Activated CD4-positive, alpha-beta T cell treated with anti-CD3 and anti-CD28 coated beads, Interleukin-2, amount 50 U/mL, for 24 hours (primary cell): ENCODE measurements at places on chromosomes 11 and 22.

- no peak for DNase-seq
Measured at GRCh38 chr11:11313426-11313825, 39.6 kb downstream of the CSNK2A3 start.

- no peak for DNase-seq
Measured at GRCh38 chr11:117997823-117998579, 11.8 kb downstream of the IL10RA start.

- no peak for DNase-seq
Measured at GRCh38 chr11:86274999-86275398, 27.0 kb upstream of the HIKESHI start.

DNA sequence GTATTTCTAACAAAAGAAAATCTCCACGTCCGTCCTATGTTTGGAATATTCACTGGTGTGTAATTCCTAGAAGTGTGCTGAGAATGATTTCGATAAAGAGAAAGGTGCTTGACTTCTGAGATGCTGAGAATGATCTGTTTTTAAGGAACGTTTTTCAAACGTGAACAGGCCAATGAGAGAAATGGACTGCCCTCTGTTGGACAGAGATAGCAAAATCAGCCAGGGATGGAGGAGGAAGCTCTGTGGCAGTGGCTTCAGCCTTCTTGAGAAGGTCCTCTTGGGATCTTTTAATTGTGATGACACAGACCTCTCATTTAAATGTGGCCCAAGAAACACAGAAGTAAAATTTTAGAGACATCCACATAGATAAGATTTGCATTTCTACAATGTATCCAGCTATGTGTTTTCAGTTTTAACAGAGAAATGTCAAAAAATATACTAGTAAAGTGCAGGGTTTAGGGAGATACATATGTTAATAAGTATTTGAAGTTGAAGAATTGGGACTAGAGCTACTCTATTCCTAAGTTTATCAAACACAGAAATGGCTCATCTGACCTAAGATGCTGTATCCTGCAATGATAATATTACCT lies 84.0 kb upstream of the RCN1 start:
- no peak for DNase-seq

DNA sequence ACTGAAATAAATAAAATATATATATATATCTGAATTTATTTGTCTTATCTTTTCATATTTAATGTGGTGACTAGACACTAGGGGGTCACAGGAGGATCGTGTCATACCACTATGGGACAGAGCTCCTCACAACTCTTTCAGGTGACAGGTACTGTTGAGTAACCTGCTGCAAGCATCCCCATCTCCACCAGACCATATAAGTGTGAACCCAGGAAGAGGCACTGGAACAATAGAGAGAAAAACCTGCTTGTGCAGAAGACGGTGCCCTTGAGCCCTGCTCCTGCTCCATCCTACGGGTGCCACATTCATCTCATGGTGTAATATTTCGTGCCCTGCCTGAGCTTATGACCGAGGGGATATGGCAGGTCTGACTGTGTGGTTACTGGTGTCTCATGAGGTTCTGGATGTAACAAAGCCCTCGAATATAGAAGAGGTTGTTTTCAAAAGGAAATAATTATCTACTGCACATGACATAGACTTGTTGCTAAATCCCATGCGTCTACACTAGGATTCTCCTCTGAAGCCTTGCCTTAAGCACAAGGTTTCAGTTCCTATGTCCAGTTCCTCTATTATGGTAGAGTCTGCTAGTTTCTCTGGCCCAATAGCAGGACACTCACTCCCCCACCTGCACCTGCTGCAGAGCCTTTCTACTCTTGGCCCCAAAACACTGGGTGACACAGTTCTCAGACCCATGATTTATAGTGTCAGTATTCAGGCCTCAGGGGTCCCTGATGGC lies 70.4 kb downstream of the GGTLC2 start:
- DNase-seq: no peak

- DNase-seq: no peak
Measured at GRCh38 chr11:95297680-95298452, 66.9 kb upstream of the SESN3 start.

DNA sequence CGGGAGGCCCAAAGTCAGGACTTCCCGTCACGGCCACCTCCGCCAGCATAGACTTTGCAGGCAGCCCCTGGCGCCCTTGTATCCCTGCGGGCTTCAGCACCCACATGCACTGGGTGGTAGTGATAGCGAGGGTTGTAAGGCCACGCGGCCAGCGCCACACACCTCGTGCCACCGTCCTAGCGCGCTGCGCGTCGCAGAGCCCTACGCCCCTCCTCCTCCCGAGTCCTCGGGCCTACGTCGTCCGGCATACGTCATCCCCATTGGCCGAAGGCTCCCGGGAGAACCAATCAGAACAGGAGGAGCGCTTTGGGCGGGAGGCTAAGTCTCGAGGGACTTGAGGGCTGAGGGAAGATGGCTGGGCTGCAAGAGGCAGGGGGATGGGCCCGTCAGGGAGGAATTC lies 1.3 kb upstream of the BTBD18 start:
- DNase-seq: no peak

- DNase-seq: no peak
Measured at GRCh38 chr22:29163808-29164207, 41.9 kb upstream of the EMID1 start.

GRCh38 chr11:115555336-115556090 lies 51.3 kb upstream of the CADM1 start:
- no peak for DNase-seq

DNA sequence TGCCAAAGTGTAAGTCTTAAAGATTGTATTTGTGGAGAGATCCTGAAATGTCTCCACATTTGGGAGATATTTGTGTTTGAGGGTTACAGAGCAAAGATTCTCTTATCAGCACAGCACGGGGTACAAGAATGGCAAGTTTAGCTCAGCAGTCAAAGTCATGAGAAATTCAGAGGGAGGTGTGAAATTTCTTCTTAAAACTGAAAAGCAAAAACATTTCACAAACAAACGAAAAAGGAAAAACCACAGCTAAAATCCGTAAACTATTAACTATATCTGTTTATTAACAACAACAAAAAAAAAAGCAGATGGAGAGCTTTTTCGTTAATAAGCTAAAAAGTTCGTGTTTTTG lies 40.9 kb upstream of the ETS1 start:
- no peak for DNase-seq

GRCh38 chr11:112794331-112794846 lies 166.8 kb upstream of the NCAM1 start:
- DNase-seq: no peak

DNA sequence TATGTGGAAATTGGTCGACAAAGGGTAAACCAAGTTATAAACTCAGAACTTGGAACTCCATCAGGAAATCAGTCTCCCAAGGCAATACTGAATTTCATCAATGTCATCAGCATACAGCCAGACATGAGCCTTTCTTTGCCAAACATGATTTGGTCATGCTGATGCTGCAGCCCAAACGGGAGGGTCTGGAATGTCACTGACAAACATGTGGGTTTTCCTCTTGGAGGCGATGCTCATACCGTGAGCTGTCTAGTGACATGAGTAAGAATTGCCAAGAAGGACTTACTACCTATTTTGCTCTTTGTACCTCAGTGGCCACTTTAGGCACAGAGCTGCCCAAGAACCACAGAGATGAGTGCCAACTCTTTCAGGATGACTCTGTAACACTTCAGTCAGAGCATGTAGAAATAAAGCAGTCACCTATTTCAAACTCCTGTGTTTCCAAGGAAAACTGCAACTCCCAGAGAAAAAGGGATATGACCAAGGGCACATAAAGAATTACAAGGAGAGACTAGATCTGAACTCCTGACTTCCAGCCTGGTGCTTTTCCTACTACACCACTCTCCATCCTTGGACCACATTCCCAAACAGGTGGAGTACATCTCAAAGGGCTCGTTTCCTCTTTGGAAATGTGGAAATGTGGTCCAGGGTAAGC lies 24.3 kb upstream of the MRGPRX2 start:
- DNase-seq: no peak

GRCh38 chr11:14101388-14101787 lies 138.9 kb downstream of the SPON1 start:
- DNase-seq: no peak

GRCh38 chr22:37202716-37203115 lies 9.6 kb downstream of the SSTR3 start:
- no peak for DNase-seq

DNA sequence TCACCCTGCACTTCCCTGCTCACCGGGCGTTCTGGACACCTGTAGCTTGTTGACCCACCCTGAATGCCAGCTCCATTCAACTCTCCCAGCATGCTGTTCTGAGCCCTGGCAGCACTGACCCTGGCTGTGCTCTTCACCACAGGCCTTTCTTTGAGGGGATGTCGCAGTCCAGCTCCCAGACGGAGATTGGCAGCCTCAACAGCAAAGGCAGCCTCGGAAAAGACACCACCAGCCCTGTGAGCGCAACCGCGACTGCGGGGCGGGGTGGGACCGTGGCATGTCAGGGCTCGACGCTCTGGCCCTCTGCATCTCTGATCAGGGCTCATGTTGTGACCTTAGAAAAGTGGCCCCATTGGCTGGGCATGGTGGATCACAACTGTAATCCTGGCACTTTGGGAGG lies 47.4 kb upstream of the RAB1B start:
- DNase-seq: no peak

GRCh38 chr22:29816980-29817379 lies 21.1 kb downstream of the ASCC2 start:
- DNase-seq: no peak

- no peak for DNase-seq
Measured at GRCh38 chr22:34390400-34390799, 470.1 kb upstream of the LARGE1 start.

GRCh38 chr11:10653946-10654810 lies 39.4 kb downstream of the IRAG1 start:
- DNase-seq: peak; percentile 30

DNA sequence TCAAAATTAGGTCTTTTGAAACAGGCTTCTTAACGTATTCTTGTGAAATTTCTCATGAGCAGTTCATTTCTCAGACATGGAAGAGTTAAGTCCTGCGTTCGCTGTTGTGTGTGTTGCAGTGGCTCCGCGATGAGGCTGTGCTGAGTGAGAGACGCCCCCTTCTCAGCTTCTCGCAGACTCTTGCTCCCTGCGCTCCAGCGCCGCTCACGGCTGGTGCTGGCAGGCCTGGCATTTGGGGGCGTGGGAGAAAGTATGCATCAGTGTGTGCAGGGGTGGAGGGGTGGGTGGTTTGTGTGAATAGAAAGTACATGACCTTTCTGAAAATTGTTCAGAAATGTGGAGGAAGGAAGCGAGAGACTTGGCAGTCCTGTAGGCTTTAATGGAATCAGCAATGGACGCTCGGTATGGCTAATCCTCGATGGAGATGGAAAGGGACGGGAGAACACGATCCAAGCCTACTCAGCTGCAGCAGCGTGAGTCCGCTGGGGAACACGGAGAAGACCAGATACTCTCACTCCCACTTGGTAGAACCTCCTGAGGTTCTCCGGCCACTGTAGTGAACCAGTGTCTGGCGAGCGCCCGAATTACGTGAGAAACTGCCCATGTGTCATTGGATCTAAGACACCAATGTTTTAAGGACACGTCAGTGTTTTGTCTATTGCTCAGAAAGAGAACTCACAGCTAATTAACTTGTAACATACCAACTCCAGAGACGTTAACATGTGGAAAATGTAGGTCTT lies 5.9 kb downstream of the TAB1 start:
- peak; percentile 5 for DNase-seq

GRCh38 chr11:117772360-117772759 lies 24.7 kb downstream of the DSCAML1 start:
- DNase-seq: no peak

DNA sequence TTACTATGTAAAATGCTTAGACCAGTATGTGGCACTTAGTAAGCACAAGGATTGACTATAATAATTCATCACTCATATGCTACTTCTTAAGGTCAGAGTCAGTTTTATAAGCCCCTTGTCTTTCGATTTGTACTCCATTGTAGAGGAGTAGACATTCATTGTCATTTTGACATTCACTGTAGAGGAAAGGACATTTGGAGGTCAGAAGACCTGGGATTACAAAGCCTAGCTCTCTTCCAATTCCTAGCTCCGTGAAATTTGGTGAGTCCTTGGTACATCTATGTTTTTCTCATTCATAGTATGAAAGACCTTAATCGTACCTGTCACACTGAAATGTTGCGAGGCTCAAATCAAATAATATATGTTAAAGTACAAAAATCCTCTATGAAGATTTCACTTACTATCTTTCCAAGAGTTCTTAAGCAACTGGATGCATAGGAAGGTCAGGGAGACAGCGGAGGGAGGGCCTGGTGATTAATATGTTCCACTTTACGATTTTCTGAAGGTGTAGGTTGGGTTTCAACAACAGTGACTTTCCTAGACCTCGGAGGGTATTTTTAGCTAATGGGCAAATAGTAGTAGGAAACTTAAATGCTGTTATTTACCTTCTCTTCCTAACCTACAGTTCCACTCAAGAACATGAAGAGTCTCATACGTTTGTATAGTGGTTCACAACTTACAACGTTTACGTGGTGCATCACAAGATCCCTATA lies 1.4 kb upstream of the EMSY start:
- DNase-seq: no peak

- no peak for DNase-seq
Measured at GRCh38 chr11:86158704-86159580, 85.6 kb upstream of the EED start.
